ENCODE measurements at places on chromosomes 11 and 22. TPM values are rescaled to one million over a fixed set of nuclear protein-coding genes. Genes with fewer than 3 reads are reported as not detected.
A peak's percentile ranks its signal among the peaks of the same experiment; 100 is the strongest.

GRCh38 chr11:23359297-23359696 is 499.0 kb upstream of the CCDC179 start:
- no peak for DNase-seq

DNA sequence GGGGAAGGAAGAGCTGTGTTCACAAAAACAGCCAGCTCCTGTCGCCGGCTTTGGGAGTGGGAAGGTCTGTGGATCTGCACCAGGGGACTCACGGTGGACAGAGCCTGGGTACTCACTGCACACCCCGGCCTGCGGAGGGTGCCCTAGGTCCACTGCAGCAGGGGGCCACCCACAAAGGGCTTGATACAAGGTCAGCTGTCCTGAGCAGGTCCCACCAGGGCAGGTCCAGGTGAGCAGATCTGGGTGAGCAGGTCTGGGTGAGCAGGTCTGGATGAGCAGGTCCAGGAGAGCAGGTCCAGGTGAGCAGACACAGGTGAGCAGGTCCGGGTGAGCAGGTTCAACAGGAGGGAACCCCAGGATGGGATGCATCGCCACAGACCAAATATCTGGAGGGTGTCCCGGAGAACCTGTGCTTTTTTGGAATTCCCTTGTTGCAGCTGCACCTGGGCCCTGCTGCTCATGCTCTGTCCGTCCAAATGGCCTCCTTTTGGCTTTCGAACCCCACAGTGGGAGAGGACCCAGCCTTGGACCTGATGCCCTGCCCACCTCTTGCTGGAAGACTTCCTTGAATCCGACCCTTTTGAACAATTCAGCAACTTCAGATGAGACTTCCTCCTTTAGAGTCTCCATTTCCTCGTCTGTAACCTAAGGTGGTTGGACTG is 485.3 kb downstream of the TBC1D22A start:
- no peak for DNase-seq

GRCh38 chr11:128039140-128040021 is 548.0 kb downstream of the ETS1 start:
- DNase-seq = peak; percentile 74

DNA sequence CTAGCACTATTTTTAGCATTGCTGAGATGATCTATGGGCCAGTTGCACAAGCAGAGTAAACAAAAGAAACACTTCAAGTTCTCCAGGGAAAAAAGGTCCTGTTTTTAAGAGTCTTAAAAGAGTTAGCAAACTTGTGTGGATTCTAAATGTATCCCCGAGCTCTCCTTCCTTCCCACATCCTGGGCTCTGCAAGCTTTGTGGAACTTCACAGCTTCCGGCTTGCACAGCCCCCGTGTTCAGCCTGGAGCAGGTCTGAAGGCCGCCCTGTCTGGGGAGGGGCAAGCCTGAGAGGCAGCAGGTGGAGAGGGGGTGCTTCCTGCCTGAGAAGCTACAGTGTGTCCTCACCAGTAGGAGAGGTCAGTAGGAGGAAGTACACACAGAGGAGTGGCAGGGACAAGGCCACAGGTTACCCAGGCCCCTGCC is 35.1 kb upstream of the SUSD2 start:
- peak; percentile 29 for DNase-seq

- DNase-seq = no peak
Measured at GRCh38 chr11:116742104-116742503, 30.7 kb downstream of the BUD13 start.

GRCh38 chr22:23142546-23143105 is 836 bp upstream of the RSPH14 start:
- DNase-seq = no peak

SAA1 gene
- not detected for polyA plus RNA-seq

OR5B21 gene
- polyA plus RNA-seq = not detected

GRCh38 chr11:117435326-117435725 is 107.7 kb downstream of the CEP164 start:
- no peak for DNase-seq

DNA sequence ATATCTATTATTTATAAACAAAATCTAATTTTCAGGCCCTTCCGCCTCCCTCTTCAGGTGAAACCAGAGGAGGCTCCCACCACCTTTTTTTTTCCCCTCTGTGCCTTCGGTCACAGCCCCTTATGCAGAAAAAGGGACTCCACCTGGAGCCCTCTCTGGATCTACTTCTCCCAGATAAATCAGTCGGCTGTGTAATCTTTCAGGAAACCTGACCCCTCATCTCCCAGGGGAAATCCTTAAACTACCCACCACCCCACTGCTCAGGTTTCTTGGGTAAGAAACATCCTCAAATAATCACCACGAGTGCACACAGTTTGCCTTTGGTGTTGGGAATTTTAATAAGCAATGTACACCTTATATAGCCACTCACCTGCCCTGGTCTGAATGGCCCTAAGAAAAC is 104.2 kb downstream of the NAV2 start:
- no peak for DNase-seq

DNA sequence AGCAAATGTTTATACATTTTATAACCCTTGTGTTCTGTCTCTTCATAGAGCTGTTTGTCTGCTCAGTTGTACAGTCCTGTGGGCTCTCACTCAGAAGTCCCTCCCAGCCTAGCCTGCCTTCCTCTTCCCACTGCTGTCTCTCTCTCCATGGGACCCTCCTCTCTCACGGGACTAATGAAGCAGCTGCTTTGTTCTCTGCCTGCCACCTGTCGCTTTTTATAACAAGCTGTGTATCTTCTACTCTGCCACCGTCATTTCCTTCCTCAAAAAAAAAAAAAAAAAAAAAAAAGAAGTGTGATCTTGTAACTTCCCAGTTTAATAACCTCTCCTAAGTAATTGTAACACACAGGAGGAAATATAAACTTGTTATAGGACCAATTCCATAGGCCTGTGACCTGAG is 92.2 kb upstream of the ALKBH3 start:
- DNase-seq = no peak

GRCh38 chr22:31983911-31984656 is 39.7 kb downstream of the YWHAH start:
- no peak for DNase-seq

Data from naive thymus-derived CD8-positive, alpha-beta T cell (primary cell).